ENCODE measurements at places on chromosomes 13 and 19. TPM values are rescaled to one million over a fixed set of nuclear protein-coding genes. Genes with fewer than 3 reads are reported as not detected.

Gene KLF1
- not detected for total RNA-seq

Gene JAK3
- total RNA-seq = 0.59 TPM

DNA sequence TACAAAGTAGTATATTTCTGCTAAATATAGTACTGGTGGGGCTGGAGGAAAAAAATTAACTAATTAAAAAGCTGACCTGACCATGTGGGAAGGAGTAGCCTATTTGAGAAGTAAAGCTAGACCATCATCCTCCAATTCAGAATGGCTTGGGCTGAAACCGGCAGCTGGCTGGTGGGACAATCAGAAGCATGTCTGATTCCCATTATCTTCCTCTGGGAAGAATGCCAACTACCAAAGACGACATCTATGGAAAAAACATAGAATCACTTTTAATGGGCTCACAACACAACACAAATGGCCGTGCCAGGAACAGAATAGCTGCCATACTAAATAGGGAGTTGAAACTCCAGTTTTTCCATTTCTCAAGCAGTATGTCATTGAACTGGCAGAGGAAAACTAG, 120.4 kb upstream of the FREM2 start:
- peak; percentile 1 for DNase-seq

GRCh38 chr13:51765142-51765515, 38.8 kb downstream of the DHRS12 start:
- no peak for DNase-seq

GRCh38 chr19:5547881-5548280, 19.9 kb downstream of the TINCR start:
- peak; percentile 59 for DNase-seq

GRCh38 chr19:15276620-15277215, 44.5 kb upstream of the EPHX3 start:
- no peak for DNase-seq

Gene PTGIR
- total RNA-seq = 0.78 TPM

Gene B3GNT3
- total RNA-seq = 0.12 TPM

Gene SYT3
- not detected for total RNA-seq

- no peak for DNase-seq
Observed at GRCh38 chr13:112679381-112679780, 10.5 kb upstream of the ATP11A start.

- peak; percentile 9 for DNase-seq
Observed at GRCh38 chr19:41411968-41412265, 14.3 kb downstream of the BCKDHA start.

DNA sequence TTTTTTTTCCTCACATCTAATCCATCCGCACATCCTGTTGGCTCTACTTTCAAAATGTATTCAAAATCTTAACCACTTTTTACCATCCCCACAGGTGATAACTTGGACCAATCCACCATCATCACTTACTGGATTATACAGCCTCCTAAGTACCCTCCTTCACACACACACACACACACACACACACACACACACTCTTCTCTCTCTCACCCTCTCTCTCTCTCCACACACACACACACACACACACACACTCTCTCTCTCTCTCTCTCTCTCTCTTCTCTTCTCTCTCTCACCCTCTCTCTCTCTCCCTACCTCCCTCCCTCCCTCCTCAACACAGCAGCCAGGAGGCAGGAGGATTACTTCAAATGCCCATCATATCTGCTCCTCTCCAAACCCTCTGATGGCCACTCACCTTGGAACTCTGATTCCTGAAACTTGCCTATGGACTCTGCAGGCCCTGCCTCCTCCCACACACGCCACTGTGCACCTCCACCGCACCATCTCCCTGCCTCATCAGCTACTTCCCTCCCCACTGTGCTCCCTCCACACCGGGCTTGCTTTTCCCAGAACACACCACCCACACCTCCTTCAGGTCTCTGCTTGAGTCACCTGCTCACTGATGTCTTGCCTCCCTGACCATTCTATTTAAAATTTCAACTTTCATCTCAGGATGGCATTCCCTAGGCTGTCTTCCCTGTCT, 39.7 kb downstream of the RCBTB2 start:
- DNase-seq = no peak

Gene SLAIN1
- total RNA-seq = not detected

GRCh38 chr13:98484289-98485219, 92.4 kb downstream of the STK24 start:
- peak; percentile 96 for DNase-seq

DNA sequence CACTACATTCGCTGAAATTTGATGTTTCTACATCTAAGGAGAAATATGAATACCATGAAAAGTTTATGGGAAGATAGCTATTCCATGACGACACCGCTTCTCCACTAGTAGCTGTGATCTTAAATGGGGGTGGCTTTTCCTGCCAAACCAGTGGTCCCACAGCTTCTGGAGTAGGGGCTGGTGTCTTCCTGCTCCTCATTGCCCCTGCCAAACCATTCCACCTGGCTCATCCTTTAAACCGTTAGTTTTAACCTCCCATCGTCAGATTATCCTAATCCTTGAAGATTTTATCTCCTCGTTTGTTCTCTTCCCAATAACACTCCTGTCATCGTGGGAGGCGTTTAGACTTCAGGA, 568 bp upstream of the ZNF230 start:
- no peak for DNase-seq

- no peak for DNase-seq
Observed at GRCh38 chr19:40502647-40503319, 36.0 kb downstream of the SPTBN4 start.

DNA sequence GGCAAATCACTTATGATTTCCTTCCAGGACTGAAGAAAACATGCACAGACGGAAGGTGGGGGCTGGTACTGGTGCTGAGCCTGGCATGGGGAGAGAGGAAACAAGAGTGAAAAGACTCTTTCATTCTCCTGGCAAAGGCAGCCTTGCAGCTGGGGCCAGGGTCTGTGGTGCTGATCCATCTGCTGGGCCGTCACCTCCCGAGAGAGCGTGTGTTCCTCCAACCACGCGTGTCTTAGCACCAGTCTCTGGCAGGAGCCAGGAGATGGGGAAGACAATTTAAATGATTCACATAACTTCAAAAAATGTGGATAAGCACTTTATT, 23.9 kb upstream of the SPART start:
- no peak for DNase-seq

DNA sequence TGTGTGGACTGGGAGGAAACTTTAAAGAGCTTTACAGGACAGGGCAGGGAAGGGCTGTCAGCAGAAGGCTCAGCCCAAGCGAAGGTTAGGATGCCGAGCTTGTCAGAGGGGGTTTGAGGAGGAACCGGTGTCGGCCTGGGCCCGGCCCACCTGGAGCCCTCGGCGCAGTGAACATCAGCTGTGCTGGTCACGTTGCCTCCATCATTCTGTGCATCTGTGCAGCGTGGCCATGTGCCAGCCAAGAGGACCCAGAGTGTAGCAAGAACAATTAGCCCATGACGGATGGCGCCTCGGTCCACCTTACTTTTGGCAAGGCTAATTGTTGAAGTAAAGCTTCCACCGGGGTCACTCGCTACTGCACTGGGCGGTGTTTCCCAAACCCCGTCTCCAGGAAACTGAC, 161.4 kb downstream of the PTPRS start:
- DNase-seq = no peak

DNA sequence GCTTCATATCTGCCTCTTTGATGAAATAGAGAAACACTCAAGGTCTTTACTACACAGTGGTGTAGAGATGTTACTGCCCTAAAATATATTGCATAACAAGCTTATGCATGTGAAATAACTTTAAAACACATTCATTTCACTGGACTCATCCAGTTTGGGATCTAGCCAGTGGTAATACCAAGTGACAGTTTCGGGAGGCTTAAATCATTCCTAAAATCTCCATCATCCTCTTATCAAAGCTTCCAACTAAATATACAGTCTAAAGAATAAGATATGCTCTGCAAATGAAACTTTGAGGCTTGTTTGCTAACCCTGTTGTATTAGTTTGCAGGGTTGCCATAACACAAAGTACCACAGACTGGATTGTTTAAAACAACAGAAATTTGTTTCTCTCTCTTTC, 52.8 kb downstream of the THSD1 start:
- no peak for DNase-seq

GRCh38 chr13:60047918-60048317, 115.8 kb downstream of the DIAPH3 start:
- DNase-seq = no peak

DNA sequence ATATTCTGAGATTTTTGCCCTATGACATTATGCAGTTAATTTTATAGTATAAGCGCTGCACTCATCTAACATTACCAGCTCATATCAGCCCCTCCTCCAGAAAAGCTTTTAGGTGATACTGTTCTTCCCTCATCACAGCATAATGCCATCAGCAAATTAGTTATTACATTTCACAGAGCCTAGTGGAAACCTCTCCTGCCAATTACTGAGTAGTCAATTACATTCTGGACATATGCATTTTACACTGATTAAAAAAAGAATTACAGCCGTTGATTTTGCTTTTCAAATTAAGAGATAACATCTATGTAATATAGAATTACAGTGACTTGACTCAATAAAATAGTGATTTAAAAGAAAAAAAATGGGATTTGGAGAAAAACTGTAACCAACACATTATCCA, 542.1 kb downstream of the UQCRFS1 start:
- DNase-seq = no peak

GRCh38 chr19:41796362-41796761, at the start of gene CEACAM3:
Gene CEACAM3 (plus strand): TSS chr19:41796587. CDS start chr19:41796678, 91 bp downstream.
- DNase-seq = no peak

GRCh38 chr19:2062389-2062729, 11.3 kb upstream of the MKNK2 start:
- DNase-seq = no peak

Gene ELSPBP1
- total RNA-seq = not detected

DNA sequence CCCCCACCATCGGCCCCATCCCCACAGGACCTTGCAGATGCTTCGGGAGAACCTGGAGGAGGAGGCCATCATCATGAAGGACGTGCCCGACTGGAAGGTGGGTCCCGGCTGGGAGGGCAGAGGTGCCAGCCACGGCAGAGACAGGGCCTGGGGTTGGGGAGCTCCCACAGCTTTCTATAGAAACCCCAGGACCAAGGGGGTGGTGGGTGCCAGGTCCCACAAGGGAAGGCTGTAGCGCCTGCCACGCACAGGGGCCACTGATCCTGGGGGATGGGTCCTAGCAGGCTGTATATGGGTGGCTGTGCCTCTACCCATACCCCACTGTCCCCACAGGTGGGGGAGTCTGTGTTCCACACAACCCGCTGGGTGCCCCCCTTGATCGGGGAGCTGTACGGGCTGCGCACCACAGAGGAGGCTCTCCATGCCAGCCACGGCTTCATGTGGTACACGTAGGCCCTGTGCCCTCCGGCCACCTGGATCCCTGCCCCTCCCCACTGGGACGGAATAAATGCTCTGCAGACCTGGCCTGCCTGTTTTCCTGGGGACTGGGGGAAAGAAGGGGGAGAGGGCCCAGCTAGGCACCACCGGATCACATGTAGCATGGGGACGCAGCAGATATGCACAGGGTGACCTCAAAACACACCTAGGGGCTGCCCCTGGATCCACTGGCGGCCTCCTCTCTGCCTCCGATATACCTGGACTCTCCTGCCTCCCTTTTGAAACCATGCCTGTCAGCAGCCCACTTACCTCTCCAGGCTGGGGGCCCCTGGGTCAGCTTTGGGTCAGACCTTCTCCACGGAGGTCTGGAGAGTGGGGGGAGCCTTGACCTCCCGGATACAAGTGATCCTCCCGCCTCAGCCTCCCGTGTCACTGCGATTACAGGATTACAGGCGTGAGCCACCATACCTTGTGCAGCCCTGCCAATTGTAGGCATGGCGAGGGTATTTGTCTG, 761 bp upstream of the YJEFN3 start:
- DNase-seq = no peak

Measured in RPMI7951 (cell line).